Retina (tissue), 1 donor: ENCODE measurements at places on chromosomes 6 and 20.

DNA sequence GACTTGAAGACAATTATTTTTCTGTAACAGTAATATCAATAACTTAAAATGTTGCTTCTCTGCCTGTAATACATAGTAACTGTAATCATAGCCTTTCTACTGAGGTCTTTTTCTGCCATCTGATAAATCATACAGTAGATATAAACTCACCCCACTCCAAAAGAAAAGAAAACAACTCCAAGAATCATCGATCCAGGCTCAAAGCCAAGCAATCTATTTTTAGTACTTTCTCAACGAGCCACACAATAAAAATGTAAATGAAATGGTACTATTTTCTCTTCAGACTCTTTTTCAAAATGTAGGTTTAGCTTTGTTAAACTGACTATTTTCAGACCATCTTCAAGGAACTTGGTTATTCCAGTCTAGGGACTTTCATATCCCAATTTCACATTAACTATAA lies 493.3 kb downstream of the ADGRB3 start:
- no peak for DNase-seq

GRCh38 chr20:9329355-9330101 lies 184.9 kb upstream of the LAMP5 start:
- DNase-seq, result no peak

GRCh38 chr6:20137837-20138236 lies 74.4 kb downstream of the MBOAT1 start:
- no peak for DNase-seq

GRCh38 chr20:19603376-19603750 lies 154.7 kb upstream of the RIN2 start:
- no peak for DNase-seq

DNA sequence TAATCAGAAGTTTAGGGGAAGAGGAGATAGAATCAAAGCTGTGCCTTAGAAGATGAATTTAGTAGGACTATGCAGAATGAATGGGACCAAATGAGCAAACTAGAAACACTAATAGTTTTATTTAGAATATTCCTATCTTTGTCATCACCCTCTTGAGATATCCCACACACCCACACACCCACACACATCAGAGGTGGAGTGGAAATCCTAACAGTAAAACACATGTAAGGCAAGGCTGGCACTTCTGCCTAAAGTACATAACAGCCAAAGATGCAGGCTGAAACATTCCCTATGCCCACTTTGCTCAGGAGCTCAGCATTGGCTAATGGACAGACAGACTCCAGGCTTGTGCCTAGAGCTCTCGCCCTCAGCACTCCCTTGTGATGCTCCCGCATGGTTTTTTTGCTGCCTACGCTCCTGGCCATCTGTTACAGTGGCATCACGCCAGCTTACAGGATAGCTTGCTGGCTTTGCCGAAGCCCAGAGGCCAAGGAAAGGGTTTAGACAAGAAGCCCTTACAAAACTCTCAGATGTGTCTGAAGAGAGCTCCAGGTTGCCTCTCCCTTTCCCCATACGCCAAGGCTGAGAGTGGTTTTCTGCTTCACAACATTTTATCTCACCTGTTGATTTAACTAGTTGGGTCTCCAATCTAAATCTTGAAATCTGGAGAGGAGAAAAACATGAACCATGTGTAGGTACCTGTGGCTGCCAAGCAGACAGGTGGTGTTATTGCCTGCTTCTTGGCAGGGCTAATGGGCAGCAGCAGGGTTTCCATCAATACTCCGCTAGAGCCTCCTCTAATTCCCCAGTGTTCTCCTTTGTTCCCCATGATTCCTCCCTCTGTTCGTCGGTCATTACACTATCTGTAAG lies 282.6 kb upstream of the ID4 start:
- DNase-seq, result no peak

GRCh38 chr6:99236010-99236409 lies 113.5 kb downstream of the FAXC start:
- no peak for DNase-seq

GRCh38 chr20:5606350-5606749 lies 143.9 kb upstream of the SHLD1 start:
- no peak for DNase-seq

- no peak for DNase-seq
Measured at GRCh38 chr6:132569170-132569569, 952 bp upstream of the TAAR6 start.

DNA sequence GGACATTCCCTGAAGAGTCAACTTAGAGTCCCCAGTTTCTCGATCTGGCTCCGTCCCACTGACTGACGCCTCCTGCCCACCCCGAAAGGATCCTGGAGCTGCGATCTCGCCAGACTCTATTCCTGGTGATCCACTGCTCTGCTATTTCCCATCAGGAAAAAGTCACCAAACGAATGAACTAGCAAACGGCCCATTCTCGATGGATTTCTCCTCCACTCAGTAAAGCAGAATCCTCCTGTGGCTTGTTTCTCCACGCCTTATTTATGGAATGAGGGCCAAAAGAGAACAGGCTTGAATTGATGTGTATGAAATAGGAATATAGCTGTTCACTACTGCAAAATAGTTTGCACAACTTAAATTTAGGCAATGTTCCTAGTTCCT lies 5.4 kb downstream of the NKX2-4 start:
- DNase-seq, result no peak

DNA sequence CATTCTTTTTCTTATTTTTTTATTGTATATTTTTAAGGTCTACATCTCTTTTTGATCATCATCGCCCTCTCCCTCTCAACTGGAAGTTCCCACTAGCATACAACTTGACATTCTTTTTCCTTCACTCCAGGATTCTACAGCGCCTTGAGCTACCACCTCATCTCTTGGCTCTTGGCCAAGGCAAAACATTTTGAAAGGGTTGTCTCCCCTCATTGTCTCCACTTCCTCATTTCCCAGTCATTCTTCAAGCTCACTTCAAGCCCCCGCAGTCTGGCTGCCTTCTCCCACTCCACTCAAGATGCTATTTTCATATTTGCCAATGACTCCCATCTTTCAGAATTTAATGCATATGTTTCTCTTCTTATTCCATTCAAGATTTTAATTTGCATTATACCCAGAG lies 63.0 kb downstream of the OPN5 start:
- DNase-seq, result no peak

DNA sequence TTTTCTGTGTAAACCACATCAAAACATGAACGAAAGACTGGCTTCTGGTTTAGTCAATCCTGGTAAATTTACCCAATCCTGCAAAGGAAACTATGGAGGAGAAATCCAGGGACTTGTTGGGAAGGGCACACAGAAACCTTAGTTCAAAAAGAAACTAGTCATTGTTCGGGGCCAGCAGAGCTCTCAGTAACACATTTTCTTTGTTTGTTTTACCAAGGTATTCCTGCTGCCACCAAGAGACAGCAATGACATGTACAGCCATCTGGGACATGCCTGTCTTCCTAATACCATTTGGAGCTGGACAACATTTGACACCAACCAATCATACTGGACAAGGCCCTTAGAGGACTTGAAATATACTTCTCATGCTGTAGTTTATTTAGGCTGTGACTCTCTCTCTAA lies 8.3 kb downstream of the OARD1 start:
- DNase-seq, result no peak

DNA sequence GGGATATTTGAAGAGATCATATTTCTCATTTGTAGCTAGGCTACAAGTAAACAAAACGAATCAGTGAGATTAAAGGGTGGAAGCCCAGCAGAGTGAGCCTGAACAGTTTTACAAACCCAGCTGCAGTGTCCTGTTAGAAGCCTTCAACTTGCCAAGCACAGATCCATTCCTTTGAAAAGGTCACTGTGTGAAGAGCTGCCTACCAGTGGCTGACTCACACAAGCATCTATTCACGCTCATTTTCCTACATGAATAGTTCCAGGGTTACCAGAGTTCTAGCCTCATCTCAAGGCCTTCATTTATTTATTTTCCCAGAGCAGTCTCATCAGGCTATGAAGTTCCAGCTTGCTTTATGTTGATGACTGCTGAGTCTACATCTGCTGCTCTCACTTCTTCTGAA lies 25.7 kb upstream of the MLIP start:
- DNase-seq, result no peak

- DNase-seq, result no peak
Measured at GRCh38 chr6:112946051-112946450, 598.9 kb downstream of the RFPL4B start.

- DNase-seq, result no peak
Measured at GRCh38 chr20:56361900-56362299, 3.1 kb downstream of the FAM210B start.

DNA sequence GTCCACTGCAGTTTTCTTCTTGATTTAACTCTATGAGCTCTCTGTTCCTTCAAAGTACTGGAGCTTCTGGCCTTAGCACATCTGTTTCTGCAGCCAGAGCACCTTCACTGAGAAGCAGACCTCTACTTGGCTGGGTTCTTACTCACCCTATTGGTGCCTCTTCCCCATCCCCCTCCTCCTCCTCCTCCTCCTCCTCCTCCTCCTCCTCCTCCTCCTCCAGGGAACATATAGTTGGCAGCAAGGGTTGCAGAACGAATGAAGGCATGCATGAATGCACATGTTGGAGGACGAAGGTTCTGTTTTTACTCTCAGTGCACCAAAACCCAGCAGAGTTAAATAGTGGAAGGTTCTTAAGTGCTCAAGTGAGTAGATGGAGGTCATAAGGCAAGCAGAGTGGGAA lies 141.0 kb upstream of the ESR1 start:
- DNase-seq, result no peak

DNA sequence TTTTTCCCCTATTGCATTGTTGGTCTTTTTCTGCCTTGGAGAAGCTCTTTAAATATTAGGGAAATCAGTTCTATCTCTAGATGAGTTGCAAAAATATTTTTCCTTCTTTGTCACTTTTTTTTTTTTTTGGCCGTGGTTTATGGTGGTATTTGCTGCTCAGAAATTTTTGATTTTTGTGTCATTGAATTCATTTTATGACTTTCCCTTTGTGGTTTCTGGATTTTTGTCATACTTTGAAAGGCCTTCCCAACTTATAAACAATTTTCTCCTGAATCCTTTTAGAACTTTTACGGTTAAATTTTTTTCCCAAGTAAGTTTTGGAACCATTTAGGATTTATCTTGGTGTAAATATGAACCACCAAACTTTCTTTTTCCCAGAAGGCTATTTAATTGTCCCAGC lies 145.6 kb downstream of the GJA10 start:
- DNase-seq, result no peak

DNA sequence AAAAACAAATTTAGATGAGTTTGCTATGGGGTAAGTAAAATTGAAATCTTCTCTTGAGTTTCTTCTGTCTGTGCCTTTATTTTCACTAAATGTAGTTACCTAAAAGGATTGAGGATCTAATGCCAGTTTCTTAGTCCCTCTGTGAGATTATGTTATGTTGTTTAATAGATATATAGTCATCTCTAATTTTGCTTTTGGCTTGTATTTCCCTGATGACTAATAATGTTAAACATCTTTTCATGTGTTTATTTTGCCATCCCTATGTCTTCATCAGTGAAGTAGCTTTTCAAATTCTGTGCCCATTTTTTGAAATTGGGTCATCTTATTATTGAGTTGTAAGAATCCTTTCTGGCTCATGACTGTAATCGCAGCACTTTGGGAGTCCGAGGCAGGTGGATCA lies 13.7 kb downstream of the QRSL1 start:
- no peak for DNase-seq

- DNase-seq, result no peak
Measured at GRCh38 chr6:142117366-142117765, 15.4 kb upstream of the GJE1 start.

- no peak for DNase-seq
Measured at GRCh38 chr20:6819599-6819998, 52.1 kb downstream of the BMP2 start.

GRCh38 chr6:87066449-87067333 lies 28.2 kb downstream of the CGA start:
- peak; percentile 86 for DNase-seq

DNA sequence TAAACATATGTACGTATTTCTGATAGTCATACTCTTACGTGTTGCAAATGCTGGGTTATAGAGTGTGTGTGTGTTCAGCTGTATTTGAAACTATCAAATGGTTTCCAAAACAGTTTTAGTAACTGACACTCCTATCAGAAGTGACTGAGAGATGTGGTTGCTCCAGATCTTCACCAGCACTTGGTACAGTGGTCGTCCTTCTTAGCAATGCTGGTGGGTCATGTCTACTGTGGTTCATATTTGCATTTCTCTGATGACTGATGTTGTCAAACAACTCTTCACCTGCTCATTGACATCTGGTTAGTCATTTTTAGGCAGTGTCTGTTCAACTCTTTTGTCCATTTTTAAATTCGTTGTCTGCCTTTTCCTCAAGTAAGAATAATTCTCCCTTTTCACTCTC lies 259.3 kb downstream of the KIF16B start:
- no peak for DNase-seq

GRCh38 chr20:38286586-38287531 lies 17.1 kb upstream of the BPI start:
- peak; percentile 57 for DNase-seq

GRCh38 chr6:139883776-139884175 lies 509.3 kb upstream of the CITED2 start:
- no peak for DNase-seq

DNA sequence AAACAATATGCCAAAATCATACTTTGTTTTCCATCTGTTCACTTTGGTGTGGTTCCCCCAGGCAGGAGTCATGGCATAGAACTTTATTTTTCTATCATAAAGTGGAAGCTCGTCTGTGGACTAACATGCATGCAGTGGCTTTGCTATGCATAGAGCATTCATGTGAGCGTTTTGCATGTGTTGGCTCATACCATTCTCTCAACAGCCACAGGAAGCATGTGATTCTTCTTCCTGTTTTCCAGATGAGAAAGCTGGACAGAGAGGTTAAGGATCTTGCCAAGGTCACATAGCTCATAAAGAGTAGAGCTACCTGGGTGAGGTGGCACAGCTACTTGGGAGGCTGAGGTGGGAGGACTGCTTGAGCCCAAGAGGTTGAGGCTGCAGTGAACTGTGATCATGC lies 123.4 kb upstream of the HDGFL1 start:
- DNase-seq, result no peak

DNA sequence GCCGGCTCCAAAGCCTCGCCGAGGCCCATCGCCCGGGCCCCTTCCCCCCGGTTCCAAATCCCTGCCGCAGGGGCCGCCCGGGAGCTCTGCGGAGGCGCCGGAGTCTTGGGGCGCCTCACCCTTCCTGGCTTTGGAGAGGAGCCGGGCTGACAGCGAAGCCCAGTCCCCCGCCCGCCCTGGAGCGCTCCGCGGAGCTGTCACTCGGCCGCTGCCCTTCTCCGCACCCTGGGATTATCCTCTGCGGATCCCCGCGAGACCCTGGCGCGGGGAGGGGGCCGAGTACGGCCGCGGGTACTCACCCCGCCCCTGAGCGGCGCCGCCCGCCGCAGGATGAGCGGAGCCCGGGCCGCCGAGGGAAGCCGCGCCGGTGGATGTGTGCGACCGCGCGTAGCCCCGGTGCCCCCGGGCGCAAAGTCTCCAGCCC lies 343 bp downstream of the SNAP91 start:
- DNase-seq, result peak; percentile 91

- no peak for DNase-seq
Measured at GRCh38 chr6:31149827-31150447, 7.7 kb downstream of the CCHCR1 start.

GRCh38 chr6:100475554-100476320 lies 11.0 kb upstream of the SIM1 start:
- no peak for DNase-seq

- no peak for DNase-seq
Measured at GRCh38 chr6:110541701-110542309, 65.4 kb upstream of the SLC22A16 start.

- no peak for DNase-seq
Measured at GRCh38 chr6:328136-328670, 35.9 kb downstream of the DUSP22 start.
